Activated CD8-positive, alpha-beta memory T cell treated with anti-CD3 and anti-CD28 coated beads for 4 hours (primary cell): ENCODE measurements at places on chromosomes 4 and X.

DNA sequence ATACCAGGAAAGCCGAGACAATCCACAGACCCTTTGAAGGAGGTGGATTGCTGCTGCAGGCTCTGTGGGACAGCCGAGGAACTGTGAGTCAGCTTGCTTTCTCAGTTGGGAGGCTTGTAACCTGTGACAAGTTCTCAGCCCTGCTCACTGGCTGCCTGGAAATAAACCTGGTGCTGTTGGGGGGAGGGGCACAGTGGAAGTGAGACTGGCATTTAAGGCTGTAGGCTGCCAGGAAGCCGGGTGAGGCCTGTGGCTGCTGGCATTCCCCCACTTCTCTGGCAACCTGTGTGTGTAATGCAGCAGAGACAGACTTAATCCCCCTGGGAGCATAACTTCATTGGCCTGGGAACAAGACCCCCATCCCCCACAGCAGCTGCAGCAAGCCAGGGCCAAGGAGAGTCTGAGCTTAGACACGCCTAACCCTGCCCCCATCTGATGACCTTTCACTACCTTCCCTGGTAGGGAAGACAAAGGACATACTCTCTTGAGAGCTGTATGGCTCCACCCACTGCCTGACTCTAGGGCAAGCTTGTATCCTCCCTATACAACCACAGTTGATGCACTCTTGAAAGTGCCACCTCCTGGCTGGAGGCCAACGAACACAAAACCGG is 64.1 kb downstream of the ALPK1 start:
- no peak for DNase-seq

DNA sequence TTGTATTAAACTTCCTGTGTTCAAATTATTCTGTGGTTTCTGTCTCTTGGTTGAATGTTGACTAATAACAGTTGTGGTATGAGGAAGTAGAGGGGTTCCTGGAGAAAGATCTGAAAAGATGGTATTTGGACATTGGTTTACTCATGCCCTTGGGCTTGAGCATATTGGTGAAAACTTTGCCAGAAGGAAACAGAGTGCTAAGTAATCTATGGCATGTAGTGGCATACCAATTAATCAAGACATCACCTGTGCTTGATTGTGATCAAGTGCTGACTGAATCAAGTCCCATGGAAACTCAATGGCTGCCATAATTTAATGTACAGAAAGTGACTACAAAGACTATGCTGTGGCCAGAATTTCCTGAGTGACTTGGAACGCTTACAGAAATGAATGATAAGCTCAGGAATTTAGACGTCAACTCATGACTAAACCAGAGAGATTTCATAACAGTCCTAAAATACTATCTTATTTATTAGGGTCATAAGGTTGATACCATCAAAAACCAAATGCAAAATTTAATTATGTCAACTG is 2062.9 kb downstream of the ARAP2 start:
- DNase-seq = no peak

GRCh38 chr4:181688872-181689271 is 554.3 kb upstream of the TENM3 start:
- no peak for DNase-seq

GRCh38 chrX:134552351-134552750 is 92.4 kb downstream of the HPRT1 start:
- no peak for DNase-seq

- no peak for DNase-seq
Measured at GRCh38 chrX:49919617-49920016, 2.8 kb upstream of the CLCN5 start.

GRCh38 chr4:183504064-183504929 is 561 bp upstream of the ING2 start:
- peak; percentile 98 for DNase-seq

- DNase-seq = no peak
Measured at GRCh38 chrX:136259543-136259942, 8.3 kb upstream of the MAP7D3 start.

DNA sequence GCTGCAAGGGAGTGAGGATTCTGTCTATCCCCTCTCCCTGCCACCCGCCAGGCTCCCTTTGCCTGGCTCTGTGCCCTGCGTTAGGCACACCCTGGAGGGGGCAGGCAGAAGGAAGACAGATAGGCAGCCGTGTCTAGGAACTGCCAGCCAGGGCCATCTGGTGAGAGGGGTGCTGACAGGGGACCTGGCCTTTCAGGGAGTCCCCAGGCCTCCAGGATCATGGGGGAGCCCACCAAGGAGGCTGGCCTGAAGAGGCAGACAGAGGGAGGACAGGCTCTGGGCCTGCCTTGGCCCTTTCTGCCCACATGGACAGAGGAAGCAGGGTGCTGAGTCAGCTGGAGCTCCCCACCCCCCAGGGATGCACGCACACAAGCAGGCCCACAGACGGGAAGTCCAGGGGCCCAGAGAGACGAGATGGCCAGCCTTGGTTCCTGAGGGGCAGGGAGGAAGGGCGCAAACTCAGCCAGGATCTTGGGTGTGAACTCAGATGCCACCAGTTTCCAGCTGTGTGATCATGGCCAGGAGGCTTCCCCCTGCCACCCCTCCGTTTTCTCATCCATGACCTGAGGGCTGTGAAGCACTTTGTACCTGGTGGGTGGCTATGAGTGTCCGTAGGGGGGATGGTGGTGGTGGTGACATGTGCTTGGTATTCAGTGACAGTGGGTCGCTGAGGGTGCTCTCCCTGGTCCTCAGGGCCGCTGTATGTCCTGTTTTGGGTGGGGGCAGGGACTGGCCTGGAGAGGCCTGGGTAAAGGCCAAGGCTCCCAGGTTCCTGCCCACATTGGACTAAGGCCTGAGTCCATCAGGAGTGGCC is 1.8 kb downstream of the SH3BP2 start:
- DNase-seq = no peak

GRCh38 chrX:132488180-132488705 is 595 bp downstream of the MBNL3 start:
- DNase-seq = no peak
